ENCODE measurements at places on chromosomes 3 and 15. TPM values are rescaled to one million over a fixed set of nuclear protein-coding genes. Genes with fewer than 3 reads are reported as not detected.

TMEM207 gene
- not detected for total RNA-seq

SYNPR gene
- total RNA-seq, result not detected

RETNLB gene
- total RNA-seq, result not detected

CCR9 gene
- not detected for total RNA-seq

ABHD2 gene
- total RNA-seq, result 228 TPM

PSMA4 gene
- 94.7 TPM for total RNA-seq

FBN1 gene
- total RNA-seq, result 164 TPM

CELSR3 gene
- 2.6 TPM for total RNA-seq

FAIM gene
- total RNA-seq, result 13.5 TPM

C3orf85 gene
- not detected for total RNA-seq

EPHB1 gene
- 0.53 TPM for total RNA-seq

ATP13A5 gene
- total RNA-seq, result not detected

CHRNB4 gene
- total RNA-seq, result not detected

LMAN1L gene
- not detected for total RNA-seq

IL1RAP gene
- 12.8 TPM for total RNA-seq

CACNA1D gene
- total RNA-seq, result 0.43 TPM

COL6A5 gene
- not detected for total RNA-seq

PLCB2 gene
- total RNA-seq, result 6.9 TPM

GOLGA6D gene
- total RNA-seq, result not detected

NR1I2 gene
- total RNA-seq, result not detected

ALG3 gene
- 167 TPM for total RNA-seq

TGM4 gene
- total RNA-seq, result not detected

Measured in ascending aorta (tissue), 2 donors.